T1000 (cell line): ENCODE measurements at places on chromosomes 7 and 10.

DNA sequence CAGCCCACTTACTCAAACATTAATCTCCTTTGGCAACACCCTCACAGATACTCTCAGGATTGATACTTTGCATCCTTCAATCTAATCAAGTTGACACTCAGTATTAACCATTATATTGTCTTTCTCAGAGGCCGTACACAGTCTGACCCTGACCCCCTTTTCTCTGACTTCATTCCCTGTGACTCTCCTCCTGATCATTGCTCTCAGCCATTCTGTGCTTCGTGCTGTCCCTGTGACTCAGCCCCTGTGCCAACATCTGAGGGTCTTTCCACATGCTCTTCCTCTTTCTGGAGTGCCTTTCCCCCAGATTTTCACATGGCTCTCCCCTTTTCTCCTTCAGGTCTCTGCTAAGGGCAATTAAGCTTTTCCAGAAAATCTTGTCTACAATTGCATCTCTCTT lies 289.0 kb upstream of the PHYHIPL start:
- no peak for DNase-seq

- DNase-seq = no peak
Measured at GRCh38 chr10:104380336-104380735, 26.7 kb downstream of the CFAP58 start.

GRCh38 chr10:59075576-59075975 lies 100.9 kb upstream of the PHYHIPL start:
- DNase-seq = no peak

DNA sequence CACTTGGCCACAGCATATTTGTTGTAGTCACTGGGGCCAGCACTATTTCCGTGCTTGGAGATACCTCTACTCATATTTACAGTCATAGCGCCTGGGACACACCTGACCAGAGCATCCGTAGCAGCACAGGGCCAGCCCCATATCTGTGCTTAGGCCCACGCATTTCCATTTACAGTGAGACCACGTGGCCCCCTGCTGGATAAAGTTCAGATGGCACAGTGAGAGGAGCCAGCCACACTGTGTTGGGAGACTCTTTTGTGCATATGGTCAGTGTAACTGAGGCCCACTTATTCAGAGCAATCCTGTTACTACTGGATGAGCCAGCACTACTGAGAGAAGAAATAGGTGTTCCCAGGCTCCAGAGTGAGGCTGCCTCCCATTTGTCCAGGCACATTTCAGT lies 455.3 kb downstream of the REEP3 start:
- no peak for DNase-seq

GRCh38 chr7:33183504-33183903 lies 54.1 kb downstream of the BBS9 start:
- DNase-seq = no peak

DNA sequence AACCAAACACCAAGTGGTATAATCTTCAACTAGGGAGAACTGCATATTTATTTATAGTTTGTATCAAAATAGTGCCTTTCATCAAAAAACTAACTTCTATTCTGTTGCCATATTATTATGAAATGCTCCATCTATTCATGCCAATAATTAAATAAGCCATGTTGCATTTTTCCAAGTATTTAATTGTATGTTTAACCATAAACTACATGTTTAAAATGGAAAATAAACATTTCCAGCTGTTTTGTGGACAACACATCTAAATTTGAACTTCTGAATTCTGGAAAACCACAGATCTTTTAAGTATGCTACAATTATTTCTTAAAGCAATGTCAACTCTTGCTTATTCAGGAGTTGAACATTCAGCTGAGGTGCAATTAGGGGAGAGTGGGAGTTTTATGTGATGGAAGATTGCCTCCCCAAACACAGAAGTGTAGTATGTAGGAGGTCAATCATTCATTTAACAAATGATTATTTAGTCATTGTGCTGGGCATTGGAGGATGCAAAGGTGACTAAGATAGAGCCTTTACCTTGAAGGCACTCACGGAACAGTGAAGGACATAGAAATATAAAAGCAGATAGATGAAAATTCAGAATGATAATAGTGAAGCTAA lies 80.7 kb upstream of the PPP1R3C start:
- no peak for DNase-seq

- DNase-seq = no peak
Measured at GRCh38 chr10:17475661-17476060, 21.3 kb upstream of the ST8SIA6 start.
